Cardiac muscle cell (in vitro differentiated cells and primary cell): ENCODE measurements at places on chromosomes 12 and 14. TPM values are rescaled to one million over a fixed set of nuclear protein-coding genes. Genes with fewer than 3 reads are reported as not detected.

PLCZ1 gene
- total RNA-seq: not detected in 2 replicates

TRHDE gene
- 0.11 TPM in 1 of 2 replicates, not detected in the other for total RNA-seq

DNA sequence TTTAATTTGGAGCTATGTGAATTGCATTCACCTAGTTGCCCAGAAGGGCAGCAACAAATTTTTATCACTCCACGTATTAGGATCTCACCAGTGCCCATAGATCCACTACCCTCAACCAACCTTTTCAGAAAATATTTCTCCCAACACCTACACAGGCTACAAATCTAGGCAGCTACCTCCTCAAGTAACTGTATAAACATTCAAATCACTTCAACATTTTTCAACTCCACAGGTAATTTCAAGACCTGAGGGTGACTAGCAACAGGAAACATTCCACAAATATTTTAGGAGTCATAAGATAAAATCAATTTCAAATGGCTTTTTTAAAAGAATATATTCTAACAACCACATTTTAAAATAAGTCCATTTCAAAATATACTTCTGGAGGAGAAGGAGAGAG, 12.9 kb downstream of the PHLDA1 start:
- DNase-seq: no peak

GRCh38 chr12:2460051-2460670, 334.6 kb upstream of the FKBP4 start:
- DNase-seq: no peak
